ENCODE measurements at places on chromosomes 16 and 17.

DNA sequence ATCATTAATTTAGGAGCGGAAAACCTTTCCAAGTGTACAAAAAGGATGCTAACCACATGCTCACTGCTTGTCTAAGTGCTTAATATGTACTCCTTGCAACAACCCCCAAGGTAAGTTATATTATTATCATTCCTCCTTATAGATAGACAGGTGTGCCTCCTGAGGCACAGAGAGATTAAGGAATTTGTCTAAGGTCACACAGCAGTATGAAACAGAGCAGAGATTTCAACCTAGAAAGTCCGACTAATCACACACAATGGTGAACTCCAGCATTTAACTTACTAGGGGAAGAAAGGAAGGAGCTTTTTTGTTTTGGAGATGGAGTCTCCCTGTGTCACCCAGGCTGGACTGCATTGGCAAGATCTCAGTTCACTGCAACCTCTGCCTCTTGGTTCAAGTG, 37.0 kb upstream of the USP7 start:
- DNase-seq, result no peak

- DNase-seq, result no peak
Measured at GRCh38 chr16:2198283-2198682, 1.9 kb upstream of the CASKIN1 start.

DNA sequence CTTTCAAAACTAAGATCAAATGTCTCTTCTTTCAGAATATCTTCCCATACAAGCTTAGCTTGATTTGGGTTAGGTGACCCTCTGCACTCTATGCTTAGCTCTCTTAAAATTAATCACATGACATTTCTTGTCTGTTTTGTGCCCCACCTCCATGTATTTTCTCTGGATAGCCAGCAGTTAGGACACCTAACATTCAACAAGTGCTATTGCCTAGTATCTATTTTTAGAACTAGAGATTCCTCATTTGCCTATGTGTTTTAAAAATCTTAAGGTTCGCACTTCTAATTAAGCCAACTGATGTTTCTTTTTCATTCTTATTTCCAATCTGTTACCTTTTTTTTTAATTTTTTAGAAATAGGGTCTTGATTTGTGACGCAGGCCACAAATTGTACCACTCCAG, 129.7 kb upstream of the C17orf78 start:
- no peak for DNase-seq

GRCh38 chr17:56707312-56708219, 114.1 kb downstream of the NOG start:
- DNase-seq, result no peak

DNA sequence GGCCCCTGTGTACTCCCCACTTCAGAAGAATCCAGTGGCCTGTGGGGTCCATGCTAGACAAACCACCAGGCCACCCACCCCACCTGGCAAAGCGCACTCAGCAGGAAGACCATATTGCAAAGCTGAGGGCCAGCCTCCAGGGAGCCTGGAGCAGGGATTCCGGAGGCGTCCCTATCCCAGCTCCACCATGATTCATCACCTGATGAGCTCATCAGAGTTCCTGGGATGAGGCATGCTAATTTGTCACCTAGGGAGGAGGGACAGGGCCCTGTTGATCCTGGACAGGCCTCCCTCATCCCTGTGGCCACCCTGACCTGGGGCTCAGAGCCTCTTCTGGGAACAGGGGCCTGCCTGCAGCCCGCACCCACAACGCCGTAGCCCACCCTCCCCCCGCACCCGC, 131.6 kb upstream of the PLCG2 start:
- DNase-seq, result no peak

GRCh38 chr17:57517632-57518456, 227.3 kb downstream of the CCDC182 start:
- DNase-seq, result no peak

- DNase-seq, result no peak
Measured at GRCh38 chr17:68382582-68383085, 74.7 kb downstream of the WIPI1 start.

DNA sequence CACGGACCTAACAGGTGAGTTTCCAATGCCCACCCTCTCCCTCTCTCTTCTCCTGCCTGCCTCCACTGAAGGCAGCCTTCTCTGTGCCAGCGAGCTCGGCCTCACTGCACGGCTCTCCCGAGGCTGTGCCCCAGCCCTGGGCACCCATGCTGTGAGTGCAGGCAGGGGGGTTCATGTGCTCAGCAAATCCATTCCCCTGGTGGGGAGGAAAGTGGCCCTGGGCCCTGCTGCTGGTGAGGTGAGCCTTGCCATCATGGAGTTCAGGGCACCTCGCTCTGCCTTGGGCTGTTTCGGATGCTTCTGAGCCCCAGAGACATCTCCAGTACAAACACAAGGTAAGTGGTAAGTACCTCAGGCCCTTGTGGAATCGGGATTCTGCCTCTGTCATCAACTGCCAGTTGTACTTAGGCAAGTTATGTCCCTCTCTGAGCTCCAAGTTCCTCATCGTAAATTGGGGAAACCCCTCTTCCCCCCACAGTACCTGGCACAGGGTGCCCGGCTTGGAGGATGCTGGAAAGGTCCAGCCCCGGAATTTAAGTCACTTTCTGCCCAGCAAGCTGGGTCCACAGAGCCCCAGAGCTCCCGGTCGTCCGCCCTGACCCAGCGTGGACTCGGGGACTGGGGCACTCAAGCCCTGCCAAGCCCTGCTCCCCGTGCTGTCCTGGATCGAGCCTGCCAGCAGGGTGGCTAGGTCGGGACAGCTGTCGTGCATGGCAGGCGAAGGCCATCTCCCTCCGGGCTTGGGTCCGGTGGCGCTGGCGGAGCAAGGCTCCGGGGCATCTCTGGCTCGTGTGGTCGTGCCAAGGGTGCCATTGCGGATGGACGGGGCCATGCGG, 684 bp upstream of the NUDT16L1 start:
- DNase-seq, result no peak

DNA sequence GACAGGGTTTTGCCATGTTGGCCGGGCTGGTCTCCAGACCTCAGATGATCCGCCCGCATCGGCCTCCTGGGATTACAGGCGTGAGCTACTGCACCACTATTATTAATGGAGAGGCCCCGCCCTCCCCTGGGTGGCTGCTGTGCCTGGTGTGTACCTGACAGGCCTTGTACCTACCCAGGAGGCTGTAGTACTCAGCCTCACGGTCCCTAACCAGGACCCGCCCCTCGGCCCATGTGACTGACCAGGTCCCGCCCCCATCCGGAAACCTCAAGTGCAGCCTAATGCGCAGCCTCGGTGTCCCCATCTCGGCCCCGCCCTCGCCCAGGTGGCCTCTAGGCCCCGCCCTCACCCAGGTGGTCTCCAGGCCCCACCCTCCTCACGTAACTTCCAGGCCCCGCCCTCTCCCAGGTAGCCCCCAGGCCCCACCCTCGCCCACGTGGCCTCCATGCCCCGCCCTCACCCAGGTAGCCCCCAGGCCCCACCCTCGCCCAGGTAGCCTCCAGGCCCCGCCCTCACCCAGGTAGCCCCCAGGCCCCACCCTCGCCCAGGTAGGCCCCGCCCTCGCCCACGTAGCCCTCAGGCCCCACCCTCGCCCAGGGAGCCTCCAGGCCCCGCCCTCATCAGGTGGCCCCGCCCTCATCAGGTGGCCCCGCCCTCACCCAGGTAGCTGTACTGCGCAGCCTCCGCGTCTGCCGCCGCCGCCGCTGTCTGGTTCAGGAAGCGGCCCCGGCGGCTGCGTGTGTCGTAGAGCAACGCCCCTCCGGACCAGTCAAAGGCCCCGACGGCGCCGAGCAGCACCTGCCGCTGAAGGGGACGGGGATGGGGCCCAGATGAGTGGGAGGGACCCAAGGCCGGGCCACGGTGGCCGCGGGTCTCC, 31.0 kb downstream of the HASPIN start:
- DNase-seq, result peak; percentile 95

- no peak for DNase-seq
Measured at GRCh38 chr17:3675886-3676285, 7.3 kb downstream of the EMC6 start.

DNA sequence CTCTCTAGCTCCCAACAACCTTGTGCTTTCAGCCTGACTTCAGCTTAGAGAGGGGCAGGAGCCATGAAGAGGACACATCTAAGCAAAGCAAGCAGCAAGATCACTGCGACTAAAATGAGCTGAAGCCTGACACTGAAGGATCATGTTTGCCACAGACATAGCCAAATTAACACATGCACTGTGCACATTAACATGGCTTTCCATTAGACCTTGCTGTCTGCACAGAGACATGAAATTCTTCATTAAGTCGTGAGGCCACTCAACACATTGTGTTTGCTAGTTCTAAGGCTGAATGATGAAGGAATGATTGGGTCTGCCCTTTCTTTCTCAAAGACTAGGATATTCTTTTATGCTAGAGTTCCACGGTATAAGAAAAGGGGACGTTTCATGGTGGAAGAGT, 558.3 kb upstream of the PSMD7 start:
- no peak for DNase-seq

DNA sequence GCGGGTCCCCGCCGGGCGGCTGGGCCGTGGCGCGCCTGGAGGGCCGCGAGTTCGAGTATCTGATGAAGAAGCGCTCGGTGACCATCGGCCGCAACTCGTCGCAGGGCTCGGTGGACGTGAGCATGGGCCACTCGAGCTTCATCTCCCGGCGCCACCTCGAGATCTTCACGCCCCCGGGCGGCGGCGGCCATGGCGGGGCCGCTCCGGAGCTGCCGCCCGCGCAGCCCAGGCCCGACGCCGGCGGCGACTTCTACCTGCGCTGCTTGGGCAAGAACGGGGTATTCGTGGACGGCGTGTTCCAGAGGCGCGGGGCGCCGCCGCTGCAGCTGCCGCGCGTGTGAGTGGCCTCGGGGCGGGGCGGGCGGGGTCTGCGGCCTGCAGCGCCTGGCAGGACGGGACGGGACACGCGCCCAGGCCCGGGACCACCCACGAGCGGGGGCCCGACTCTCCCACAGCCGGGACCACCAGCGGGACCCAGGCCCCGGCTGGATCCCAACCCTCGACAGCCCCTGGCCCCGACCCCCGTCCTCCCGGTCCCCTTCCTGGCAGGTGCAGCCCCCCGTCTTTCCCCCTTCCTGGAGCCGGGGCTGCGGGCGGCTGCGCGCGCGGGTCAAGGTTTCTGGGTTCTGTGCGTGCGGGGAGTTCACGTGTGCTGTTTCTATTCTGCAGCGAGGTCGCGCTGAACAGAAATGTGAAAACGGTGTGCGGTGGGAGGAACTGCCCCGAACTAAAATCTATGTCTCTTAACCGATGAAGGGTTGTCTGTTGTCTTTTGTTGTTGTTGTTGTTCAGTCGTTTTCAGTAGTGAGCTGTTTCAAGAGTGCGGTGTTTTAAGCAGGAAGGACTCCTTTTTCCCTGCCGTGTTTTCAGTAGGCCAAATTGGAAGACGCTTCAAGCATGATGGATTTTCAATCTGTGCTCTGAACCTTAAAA, 705 bp downstream of the FOXK2 start:
- DNase-seq, result no peak

GRCh38 chr17:47207143-47208067, 1.7 kb upstream of the MYL4 start:
- DNase-seq, result no peak

DNA sequence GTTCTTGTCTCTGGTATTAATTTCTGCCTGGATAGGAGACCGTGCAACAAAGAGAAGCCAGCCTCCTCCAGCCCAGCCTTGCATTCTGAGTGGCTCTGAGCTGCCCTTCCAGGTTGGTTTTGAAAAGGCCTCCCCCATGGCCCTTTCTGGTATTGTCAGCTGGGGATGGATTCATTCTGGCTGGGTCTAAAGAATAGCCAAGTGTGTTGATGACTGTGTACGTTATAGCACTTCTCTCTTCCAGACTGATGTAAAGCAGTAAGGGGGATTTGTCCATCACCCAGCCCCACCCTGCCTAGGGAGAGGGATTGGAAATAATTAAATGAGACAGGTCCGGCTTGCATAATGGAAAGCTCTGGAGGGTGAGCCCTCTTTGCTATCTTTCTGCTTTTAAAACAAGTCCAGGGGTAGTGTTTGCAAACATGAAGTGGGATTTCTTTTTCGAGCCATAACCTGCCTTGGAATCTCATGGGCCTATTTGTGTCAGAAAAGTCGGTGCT, 146.4 kb downstream of the MSI2 start:
- no peak for DNase-seq

GRCh38 chr16:11386791-11387546, 41.7 kb downstream of the RMI2 start:
- DNase-seq, result no peak

GRCh38 chr16:66481081-66481942, 54.2 kb downstream of the BEAN1 start:
- no peak for DNase-seq

GRCh38 chr16:80974649-80975376, 31.9 kb downstream of the CMC2 start:
- DNase-seq, result no peak

- DNase-seq, result no peak
Measured at GRCh38 chr17:36736201-36737156, 135.1 kb downstream of the MRM1 start.
